ENCODE measurements at places on chromosomes 2 and 18.

GRCh38 chr2:39202639-39203369 is 41.0 kb downstream of the CDKL4 start:
- DNase-seq: no peak

DNA sequence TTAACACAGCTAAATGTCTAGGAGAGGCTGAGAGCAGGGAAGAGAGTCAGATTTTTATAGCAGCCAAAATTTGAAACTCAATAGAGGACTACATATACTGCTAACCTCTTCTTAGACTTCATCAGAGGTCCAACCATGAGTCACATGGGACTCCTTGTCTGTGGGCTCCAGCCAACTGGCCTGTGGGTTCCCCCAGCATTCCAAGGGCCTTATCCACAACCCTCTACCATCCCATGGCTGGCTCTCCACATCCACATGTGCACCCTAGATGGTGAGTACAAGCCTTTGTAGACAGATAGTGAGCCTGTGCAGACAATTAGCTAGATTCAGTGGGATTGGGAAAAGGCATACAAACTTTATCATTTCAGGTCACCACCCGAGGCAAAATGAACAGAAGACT is 901.9 kb upstream of the ZEB2 start:
- no peak for DNase-seq

- no peak for DNase-seq
Observed at GRCh38 chr2:68901199-68901514, 30.0 kb upstream of the BMP10 start.

DNA sequence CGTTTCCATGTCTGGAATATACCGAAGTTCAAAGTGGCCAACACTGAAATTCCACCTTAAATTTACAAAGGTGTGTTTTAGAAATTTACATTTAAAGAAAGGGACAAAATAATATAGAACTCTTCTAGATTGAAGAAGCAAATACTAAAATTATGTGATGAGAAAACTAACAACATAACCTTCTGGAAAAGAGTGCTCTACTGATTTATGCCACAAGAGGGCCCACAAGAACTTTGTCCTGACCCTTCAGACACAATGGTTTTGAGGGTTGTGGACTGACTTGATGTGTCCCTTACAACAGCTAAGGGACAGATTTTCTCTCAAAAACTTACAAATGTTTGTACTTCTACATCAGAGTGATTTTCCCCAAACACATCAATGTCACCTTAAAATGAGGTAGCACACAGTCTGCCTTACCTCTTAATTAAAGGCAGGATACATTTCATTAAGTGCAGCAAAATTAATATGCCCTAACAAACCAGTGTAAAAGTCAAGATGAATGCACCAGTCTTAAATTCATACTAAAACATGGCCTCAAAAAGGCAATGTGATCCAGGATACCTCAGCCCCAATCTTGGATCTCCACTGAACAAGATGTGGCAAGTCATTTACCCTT is 36.2 kb downstream of the EIF2AK3 start:
- peak; percentile 34 for DNase-seq

- DNase-seq: no peak
Observed at GRCh38 chr18:22536558-22536957, 118.8 kb upstream of the CTAGE1 start.

GRCh38 chr2:131322209-131322608 is 41.8 kb downstream of the RAB6D start:
- DNase-seq: no peak

GRCh38 chr18:36628435-36629137 is 200.2 kb downstream of the TPGS2 start:
- DNase-seq: no peak

GRCh38 chr2:60495041-60495625 is 58.3 kb downstream of the BCL11A start:
- DNase-seq: no peak

DNA sequence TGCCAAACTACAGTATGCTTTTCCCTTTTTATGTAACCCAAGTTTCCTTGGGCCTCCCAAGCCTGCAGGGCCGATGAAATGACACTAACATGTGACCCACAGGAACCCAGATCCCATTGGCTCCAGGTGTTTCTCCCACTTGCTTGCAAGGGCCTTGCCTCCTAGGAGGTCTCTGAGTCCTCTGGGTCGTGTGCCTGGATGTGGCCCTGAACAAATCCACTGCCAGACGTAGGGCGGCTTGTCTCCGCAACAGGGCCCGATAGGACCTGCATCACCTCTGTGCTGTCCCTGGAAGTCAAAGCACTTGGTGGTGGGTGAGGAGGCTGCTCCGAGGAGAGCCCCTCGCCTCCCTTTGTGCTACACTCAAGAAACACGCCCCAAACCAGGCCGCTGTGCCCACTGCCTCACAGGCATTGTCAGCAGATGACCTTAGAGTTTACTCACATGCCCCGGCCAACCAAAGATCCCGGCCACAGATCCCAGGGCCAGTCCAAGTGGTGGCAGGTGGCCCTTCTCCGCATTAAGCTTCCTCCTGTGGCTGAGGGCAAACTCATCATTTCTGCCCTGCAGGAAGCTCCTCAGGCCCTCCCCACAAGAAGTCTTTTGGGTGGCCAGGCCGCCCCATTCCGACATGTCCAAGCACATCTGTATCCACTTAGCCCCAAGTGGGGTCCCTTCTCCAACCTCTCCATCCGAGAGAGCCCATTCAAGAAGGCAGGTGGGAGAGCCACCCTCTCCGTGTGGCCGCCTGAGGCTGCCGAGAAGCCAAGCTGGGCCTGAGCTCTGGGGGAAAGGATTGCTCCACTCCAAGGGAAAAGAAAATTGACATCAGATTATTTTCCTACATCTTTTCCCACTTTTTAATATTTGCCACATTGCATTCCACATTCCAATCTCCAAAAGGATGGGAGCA is 76.7 kb downstream of the GFPT1 start:
- no peak for DNase-seq

DNA sequence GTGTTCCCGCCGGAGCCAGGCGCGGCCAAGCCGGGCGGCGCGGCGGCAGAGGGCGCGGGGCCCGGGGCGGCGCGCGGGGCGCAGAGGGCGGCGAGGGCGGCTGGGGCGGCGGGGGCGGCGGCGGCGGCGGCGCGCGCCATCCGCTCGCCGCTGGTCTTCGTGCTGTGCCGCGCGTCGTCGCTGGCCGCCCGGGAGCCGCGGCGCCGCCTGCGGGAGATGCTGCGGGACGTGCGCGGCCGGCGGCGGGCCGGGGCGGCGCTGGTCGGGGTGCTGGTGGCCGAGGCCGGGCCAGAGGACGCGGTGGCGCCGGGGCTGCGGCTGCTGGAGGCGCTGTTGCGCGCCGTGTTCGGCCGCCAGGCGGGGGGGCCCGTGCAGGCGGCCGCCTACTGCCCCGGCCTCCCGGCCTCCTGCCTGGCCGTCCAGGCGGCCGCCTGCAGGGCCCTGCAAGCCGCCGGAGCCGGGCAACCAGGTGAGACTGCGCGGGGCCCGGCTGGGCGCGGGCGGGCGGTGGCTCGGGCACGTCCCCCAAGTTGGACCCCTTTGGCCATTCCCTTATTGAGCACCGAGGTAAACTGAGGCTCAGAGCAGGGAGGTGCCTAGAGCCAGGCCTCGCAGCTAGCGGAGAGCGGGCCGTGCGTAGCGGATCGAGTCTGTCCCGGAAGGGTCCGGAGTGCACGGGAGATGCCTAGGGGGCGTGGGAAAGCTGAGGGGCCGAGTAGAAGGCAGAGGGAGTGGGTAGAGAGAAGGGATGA is 584 bp downstream of the C2orf72 start:
- no peak for DNase-seq

DNA sequence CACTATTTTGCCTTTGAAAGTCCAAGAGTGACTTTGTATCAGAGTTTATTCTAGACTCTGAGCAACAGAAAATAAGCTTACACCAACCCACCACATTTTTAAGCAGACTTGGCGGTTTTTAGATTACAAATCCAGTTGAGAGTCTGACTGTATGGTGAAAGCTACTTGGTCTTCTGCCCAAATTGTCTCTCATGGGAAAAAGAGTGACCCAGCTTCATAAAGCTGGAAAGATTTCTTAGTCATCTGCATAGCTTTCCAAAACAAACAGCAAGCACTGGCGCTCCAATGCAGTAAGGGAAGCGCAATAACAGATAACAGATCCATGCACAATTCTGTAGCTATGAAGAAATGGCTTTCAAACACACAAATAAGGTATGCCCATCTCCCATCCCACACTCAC is 7.1 kb downstream of the DSG1 start:
- no peak for DNase-seq

DNA sequence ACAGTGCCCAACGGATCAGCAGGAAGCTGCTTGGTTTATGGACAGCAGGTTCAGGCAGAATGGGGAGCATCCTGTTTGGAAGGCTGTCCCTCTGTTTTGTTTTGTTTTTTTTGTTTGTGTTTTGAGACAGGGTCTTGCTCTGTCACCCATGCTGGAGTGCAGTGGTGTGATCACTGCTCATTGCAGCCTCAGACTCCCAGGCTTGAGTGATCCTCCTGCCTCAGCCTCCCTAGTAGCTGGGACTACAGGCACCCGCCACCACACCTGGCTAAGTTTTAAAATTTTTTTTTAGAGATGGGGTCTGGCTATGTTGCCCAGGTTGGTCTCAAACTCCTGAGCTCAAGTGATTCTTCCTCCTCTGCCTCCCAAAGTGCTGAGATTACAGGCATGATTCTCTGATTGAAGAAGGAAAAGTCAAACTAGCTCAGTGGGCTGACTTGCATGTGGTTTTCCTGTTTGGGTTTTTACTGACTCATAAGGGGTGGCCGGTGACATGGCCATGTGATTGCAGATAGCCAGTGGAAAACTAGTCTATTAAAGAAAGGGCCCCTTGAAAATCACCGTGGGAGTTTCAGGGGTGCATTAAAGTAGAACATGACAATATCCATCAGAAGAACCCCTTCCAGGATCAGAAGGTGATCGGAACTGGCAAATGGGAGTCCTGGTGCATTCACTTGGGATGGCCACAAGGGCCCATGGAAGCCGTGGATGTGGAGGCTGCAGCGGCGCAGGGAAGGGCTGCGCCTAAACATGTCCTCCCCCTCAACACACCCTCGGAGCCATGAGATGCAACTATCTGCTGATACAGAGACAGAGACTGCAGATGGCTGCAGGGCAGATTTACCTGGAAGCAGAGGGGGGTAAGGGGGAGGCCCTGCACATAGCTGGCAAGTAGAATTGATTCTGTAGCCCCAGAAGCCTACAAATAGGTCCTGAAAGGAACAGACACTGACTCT is 26.5 kb downstream of the AQP12B start:
- DNase-seq: no peak

- DNase-seq: no peak
Observed at GRCh38 chr2:47274054-47274782, 119.1 kb upstream of the STPG4 start.

DNA sequence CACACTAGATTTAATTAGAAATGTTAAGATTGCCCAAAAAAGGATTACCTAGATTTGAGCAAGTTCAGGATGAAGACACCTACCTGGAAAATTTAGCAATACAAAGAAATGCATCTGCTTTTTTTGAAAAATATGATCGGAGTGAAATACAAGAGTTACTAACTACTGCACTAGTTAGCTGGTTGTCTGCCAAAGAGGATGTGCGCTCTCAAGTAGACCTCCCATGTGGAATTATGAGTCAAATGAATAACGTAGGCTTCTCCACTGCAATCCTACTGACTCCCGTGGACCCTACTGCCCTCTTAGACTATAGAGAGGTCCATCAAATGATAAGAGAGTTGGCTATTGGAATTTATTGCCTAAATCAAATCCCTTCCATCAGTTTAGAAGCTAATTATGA is 2.0 kb downstream of the ANKAR start:
- peak; percentile 64 for DNase-seq

GRCh38 chr2:233179848-233180366 is 71.6 kb upstream of the ATG16L1 start:
- DNase-seq: no peak

DNA sequence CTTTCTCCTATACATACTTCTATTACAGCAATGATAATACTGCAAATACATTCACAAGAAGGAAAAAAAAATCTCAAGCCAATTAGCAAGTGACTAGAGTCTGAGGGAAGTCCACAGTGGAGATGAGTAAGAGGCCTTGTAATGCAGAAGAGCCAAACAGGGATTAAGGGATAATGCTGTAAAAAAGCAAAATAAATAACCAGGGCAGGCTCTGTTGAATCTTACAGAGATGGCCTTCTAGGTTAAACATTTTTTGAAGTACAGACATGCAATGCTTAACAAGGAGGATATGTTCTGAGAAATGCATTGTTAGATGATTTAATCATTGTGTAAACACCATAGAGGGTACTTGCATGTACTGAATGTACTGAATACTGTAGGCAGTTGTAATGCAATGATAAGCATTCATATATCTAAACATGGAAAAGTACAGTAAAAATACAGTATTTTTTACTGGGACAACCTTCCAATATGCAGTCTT is 122.1 kb upstream of the RMDN2 start:
- peak; percentile 94 for DNase-seq

DNA sequence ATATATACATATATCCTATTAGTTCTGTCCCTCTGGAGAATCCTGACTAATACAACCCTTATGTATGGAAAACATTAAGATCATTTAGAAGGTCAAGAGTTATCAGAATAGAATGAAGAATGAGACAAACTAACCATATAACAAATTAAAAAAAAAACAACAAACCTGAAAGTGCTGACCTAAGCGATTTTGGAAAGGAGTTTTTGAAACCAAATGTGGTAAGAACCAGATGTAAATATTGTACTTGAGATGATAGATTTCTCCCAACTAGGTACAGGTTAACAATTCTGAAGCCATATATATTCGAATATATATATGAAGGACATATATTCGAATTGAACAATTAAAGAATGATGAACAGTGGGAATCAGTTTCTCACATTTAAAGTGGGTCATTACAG is 917.8 kb upstream of the SLC39A10 start:
- no peak for DNase-seq

All from SJSA1 (cell line).